Fibroblast of mammary gland (primary cell): ENCODE measurements at places on chromosomes 5 and 9.

- DNase-seq, result peak; percentile 75
These were observed 85.3 kb upstream of the ADRB2 start for GRCh38 chr5:148740966-148741742.

DNA sequence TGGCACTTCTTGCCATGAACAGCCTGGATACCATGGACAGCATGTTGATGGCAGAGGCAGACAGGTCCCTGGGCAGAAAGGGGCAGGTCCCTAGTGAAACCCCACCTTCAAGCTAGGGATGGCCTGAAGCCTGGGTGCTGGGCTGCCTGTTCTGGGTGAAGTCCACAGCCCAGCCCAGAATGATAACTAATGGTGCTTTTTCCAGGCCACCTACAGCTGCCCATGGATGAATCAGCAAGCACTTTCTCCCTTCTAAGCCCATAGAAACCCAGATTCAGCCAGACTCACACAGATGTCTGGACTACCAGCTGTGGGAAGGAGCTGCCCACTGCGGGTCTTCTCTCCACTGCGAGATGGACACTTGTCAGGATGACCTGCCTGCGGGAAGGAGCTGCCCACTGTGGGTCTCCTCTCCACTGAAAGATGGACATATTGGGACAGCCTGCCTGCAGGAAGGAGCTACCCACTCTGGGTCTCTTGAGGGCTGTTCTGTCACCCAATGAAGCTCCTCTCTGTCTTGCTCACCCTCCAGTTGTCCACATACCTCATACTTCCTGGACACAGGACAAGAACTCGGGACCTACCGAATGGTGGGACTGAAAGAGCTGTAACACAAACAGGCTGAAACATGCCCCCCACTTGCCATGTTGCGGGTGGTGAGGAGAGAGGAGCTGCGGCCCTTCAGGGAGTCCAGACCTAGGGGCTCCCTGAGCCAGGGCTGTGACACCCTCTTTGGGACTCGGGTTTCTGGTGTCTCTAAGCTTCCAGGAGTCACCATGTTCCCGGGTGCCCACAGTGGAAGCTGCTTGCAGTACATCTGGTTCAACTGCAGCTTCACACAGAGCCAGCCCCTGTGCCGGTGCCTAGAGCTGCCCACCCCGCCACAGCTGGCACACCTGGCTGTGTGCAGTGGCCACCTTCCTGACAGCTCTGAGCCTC is 60.7 kb upstream of the SYNPO start:
- DNase-seq, result no peak

DNA sequence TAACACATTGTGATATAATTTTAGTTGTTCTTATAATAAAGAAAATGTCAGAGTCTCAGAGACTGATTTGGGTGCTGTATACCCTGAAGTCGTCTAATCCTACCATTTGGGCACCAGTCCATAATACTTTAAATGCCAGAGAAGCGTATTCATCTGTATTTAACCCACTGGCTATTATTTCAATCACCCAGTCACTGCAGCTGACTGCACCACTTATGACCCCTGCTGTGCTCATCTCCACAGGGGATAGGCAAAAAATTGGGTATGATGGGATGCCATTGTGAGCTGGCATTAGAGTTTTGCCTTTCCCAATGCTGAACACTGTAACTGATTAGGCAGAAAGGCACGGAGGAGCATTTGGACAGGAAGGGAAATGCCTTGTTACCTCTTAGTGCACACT is 599.7 kb downstream of the CAAP1 start:
- peak; percentile 48 for DNase-seq

GRCh38 chr5:108763222-108763916 is 15.7 kb downstream of the FER start:
- DNase-seq, result no peak

- no peak for DNase-seq
These were observed 30.8 kb downstream of the CD14 start for GRCh38 chr5:140602147-140602546.

GRCh38 chr5:126139773-126140172 is 283.4 kb upstream of the GRAMD2B start:
- DNase-seq, result peak; percentile 75

DNA sequence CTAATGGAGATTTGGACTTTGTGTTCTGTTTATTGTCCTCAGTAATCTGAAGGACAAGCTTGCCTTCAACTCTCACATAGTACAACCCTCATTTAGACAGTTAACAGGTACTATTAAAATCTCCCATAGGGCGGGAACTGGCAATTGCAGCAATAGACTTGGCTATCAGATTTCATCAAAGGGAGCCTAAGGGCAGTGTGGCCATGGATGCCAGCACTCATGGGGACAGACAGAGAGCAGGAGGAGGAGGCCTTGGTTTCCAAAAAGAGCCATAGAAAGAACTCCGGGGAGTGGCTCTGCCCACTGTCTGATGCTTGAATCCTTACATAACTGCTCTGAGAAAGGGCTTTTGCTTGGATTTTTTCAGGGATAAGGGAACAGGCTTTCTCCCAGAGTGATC is 6.8 kb downstream of the SLC36A1 start:
- DNase-seq, result no peak

- DNase-seq, result no peak
These were observed 61.2 kb downstream of the IRX1 start for GRCh38 chr5:3656803-3657202.

DNA sequence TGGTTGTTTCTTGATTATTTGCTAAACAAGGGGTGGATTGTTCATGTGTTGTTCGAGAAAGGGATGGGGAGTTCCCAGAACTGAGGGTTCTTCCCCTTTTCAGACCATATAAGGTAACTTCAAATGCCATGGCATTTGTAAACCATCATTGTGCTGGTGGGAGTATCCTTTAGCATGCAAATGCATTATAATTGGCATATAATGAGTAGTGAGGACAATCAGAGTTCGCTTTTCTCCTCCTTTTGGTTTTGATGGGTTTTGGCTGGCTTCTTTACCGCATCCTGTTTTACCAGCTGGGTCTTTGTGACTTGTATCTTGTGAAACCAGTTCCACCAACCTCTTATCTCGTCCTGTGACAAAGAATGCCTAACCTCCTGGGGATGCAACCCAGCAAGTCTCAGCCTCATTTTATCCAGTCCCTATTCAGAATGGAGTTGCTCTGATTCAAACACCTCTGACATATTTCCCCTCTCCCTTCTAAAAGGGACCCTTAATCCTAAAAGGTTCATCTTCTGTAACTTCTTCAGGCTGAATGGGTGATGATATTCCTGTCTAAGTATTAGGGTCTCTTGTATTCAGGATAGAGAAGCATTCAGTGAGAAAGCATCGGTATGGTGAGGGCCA is 8.7 kb upstream of the FBN2 start:
- no peak for DNase-seq

DNA sequence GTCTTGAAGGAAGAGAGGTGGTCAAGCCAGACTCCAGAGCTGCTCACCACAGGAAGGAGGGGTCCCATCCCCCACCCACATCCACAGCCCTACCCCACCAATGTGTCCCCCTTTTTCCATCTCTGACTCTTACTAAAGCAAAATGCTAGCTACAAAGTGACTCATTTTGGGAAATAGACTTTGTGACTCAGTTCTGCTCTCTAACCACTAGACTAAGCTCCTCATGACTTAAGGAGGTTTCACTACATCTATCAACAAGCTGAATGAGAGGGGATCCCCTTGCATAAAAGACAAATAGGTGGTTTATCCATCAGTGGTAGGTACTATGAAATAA is 35.1 kb upstream of the ADRB2 start:
- DNase-seq, result peak; percentile 55

GRCh38 chr9:32783168-32783891 is at the start of gene TMEM215:
TSS of gene TMEM215 (plus strand) at chr9:32783540. CDS start at chr9:32784184, 644 bp downstream.
- no peak for DNase-seq

DNA sequence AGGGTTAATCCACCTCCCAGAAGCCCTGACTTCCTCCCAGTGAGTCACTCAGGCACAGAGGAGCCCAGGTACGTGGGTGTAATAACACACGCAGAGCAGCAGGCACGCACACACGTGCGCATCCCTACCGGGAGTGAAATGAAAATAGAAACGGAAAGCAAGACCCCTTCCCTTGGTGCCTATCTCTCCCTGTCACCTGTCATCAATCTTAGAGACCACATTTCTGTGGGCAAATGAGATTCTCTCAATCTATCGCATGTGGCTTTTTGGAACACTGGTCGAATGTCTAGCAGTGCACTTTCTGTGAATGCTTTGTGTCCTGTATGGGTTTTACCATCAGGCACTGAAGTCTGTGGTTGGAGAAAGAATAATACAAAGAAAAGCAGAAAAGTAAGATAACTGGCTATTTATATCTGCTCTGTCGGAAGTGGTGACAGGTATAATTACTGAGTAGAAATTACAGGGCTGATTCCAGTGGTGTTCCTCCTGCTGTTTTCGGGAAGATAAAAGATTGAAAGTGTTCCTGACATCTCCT is 137.7 kb upstream of the GRIA1 start:
- peak; percentile 14 for DNase-seq
